ENCODE measurements at places on chromosomes 11 and 22.
A peak's percentile ranks its signal among the peaks of the same experiment; 100 is the strongest.

DNA sequence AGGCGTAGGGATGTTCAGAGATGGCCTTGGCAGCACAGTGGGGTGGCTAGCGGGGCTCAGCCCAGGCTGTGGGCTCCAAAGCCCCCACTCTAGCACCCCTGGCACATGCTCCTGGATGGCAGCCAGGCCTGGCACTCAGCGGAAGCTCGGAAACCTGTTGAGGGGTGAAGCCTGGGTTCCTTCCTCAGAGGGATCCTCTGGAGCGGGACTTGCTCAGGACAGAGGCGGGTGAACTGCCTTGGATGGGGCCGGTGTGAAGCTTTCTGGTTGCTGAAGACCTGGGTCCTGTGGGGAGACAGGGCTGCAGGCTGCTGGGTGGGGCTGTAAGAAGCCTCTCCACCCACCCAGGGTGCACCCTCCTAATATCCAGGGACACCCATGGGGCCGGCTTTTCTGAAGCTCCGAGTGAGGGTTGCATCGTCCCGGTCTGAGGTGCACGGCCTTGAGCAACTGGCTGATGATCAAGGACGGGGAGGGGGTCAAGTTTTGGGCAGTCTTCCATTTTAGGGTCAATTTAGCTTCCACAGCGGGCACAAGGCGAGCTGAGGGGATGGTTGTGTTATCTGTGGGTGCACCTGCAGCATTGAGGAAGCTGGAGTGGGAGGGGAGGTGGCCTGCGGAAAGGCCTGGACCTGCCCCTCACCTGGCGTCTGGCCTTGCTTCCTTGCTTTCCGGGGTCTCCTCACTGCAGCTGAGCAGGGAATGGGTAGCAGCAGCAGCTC lies 5.2 kb downstream of the MRGPRE start:
- DNase-seq = no peak

- peak; percentile 41 for DNase-seq
Observed at GRCh38 chr11:34468209-34468841, 29.6 kb downstream of the CAT start.

DNA sequence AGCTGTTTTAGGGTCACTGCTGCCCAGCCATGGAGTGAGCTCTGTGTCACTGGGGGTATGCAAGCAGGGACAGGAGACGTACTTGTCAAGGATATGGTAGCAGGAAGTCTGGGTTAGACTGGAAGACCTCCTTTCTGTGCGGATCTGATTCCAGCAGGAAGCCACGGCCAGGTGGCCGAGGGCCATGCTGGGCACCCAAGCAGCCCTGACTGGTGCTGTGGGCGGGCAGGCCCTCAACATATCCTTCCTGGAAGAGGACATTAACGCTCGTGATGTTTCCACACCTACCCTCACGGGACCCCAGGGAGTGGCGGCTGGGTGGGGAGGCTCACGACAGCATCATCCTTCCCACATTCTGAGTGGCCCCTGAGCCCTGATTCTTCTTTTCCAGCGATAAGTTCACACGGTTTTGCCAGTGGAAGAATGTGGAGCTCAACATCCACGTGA lies 8.7 kb upstream of the ANKRD13D start:
- DNase-seq = no peak

DNA sequence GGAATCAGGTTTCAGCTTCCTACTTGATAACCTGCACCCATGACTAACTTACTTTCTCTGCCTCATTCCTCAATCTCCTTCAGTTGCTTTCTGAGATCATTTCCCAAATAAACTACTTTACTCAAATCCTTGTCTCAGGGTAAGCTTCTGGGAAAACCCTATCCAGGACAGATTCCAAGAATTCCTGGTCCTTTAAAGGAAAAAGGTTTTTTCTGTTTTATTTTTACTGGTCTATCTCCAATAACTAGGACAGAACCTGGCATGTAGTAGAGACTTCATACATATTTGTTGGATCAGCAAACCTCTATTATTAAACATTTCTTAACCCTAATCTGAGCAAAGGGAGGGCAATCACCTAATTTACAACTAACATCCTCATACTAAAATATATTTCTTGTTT lies 910.5 kb upstream of the CHORDC1 start:
- no peak for DNase-seq

DNA sequence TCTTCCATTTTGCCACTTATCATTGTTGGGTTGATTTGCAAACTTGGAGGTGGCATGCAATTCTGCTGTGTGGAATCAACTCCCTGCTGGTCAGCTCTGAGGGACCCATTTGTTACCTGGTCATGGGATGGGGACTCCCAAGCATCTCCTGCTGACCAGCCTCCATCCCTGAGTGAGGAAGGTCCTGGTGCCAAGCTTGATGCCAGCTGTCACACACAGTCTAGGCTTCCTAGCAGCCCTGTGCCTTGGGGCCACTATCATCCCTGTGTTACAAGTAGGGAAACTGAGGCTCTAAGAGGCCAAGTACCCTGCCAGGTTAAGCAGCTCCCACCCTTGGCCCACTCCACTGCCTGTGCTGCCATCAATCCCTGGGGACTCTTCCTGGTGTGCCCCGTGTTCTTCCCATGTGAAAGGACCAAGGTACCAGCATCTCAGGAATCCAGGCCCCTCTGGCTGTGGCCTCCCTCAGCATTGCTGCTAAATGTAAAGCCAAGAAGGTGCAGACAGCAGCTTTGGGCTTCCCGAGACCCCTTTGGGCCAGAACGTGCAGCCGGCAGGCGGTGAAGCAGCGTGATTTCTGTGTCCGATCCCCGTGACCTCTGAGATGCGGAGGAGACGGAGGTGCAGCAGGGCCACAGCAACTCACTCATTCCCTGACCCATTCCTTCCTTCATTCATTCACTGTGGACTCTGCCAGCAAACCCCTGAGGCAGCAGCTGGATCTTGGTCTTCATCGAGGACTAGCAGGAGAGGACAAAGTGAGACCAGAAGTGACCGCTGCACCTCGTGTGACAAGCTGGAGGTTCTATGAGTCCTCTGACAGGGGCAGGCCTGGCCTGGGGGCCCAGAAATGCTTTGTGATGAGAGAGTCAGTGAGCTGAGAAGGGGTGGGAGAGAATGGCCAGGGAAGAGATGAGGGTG lies 49.7 kb downstream of the MYEOV start:
- DNase-seq = no peak

DNA sequence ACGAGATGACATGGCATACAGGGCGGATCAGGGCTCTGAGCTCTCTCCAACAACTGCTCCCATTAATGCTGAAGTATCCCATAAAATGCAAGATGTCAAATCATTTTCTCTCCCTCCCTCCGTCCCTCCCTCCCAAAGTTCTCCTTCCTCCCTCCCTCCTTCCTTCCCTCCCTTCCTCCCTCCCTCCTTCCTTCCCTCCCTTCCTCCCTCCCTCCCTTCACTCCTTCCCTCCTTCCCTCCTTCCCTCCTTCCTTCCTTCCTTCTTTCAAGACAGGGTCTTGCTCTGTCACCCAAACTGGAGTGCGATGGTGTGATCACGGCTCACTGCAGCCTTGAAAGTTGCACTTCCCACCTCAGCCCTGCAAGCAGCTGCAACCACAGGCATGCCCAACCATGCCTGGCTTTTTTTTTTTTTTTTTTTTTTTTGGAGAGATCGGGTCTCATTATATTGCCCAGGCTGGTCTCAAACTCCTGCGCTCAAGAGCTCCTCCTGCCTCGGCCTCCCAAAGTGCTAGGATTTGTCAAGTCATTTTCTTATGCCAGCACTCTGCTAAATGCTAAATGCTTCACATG lies 38.2 kb downstream of the TXN2 start:
- no peak for DNase-seq

- DNase-seq = no peak
Observed at GRCh38 chr22:49765951-49766350, 61.7 kb downstream of the BRD1 start.

DNA sequence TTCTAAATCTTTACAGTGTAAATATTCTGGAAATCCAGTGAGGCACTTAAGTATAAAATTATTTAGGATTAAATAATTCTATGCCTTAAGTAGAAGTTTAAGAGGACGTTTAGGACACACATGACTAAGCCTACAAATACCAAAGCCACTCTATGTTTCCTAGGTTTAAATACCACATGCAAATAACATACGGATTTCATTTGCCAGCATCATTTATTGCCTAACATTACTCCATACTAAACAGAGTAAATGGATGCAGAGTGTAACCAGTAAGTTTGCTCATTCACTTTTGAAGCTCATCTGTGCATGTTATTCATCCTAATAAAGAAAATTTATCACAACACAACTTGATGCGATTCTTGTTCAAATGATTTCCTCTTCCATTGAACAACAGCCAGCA lies 4.1 kb downstream of the BDNF start:
- no peak for DNase-seq

DNA sequence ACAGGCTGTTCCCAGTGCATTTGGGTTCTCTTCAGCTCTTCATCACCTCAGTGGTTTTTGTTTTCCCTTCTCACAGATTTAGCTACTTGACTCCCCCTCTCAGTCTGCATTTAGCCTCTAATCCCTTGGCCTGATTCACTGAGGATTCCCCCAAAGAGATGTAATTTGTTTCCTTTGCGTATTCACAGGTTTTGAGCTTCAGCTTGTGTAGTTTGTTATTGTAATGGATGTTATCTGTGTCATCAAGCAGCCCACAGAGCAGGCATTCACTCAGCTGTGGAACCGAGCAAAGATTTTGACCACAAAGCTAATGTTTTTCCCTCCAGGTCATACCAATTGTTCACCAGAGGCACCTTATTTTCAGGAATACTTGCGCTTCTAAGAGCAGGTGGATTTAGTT lies 6.4 kb upstream of the ME3 start:
- no peak for DNase-seq

GRCh38 chr22:44572414-44573207 lies 74.6 kb upstream of the RTL6 start:
- no peak for DNase-seq

DNA sequence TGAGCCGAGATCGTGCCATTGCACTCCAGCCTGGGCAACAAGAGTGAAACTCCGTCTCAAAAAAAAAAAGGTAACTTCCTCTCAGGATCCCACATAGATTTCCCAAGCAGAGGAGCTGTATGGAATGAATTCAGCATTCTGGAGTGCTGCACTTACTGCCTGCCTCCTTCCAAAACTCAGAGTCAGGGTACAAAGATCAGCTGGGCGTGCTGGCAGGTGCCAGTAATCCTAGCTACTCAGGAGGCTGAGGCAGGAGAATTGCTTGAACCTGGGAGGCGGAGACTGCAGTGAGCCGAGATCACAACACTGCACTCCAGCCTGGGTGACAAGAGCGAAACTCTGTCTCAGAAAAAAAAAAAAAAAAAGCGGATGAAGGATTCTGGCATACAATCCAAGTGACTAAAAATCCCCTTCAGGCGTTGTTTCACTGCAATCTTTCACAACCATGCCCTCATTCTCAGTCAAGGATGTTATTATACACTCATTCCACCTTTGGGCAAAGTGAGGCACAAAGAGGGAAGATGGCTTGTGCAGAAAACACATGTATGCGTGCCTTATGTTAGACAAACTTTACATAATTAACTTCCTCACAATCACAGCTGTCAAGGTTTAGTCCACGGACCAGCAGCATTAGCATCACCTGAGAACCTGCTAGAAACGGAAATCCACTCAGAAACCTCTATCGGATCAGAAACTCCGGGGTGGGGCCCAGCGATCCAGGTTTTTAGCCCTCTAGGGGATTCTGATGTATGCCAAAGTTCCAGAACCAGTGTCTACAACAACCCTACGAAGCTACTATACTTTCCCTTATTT lies 1.1 kb upstream of the NOL12 start:
- no peak for DNase-seq

GRCh38 chr11:119975561-119976152 lies 162.3 kb downstream of the TRIM29 start:
- DNase-seq = no peak

GRCh38 chr11:75342231-75342918 lies 9.1 kb downstream of the ARRB1 start:
- DNase-seq = no peak

GRCh38 chr11:74611369-74611861 lies 19.0 kb downstream of the POLD3 start:
- DNase-seq = no peak

GRCh38 chr11:5115339-5115738 lies 22.8 kb downstream of the OR52A5 start:
- DNase-seq = no peak
